T-helper 17 cell (primary cell): ENCODE measurements at places on chromosomes 7 and 10. TPM values are rescaled to one million over a fixed set of nuclear protein-coding genes. Genes with fewer than 3 reads are reported as not detected.

- no peak for DNase-seq
Measured at GRCh38 chr10:81414038-81414437, 461.0 kb upstream of the NRG3 start.

GRCh38 chr7:151017953-151018420 lies 6.3 kb downstream of the ATG9B start:
- peak; percentile 76 for DNase-seq

DNA sequence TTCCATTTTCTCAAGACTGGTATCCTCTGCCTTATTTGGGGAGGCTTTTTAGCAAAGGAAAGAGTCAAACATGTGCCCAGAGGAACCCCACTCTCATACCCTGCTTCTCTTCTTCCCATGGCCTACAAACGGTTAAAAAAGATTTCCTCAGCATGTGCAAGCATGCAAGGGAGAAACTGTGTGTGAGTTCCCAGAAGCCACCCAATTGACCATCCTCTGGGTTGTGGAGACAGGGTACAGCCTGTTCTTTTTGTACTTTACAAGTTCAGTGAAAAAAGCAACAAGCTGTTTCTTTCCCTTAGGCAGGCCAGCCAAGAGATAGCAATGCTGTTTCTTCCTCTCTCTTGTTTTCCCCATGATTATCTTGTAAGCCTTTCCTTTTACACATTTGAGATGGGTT lies 68.8 kb upstream of the MTPN start:
- DNase-seq: no peak

DNA sequence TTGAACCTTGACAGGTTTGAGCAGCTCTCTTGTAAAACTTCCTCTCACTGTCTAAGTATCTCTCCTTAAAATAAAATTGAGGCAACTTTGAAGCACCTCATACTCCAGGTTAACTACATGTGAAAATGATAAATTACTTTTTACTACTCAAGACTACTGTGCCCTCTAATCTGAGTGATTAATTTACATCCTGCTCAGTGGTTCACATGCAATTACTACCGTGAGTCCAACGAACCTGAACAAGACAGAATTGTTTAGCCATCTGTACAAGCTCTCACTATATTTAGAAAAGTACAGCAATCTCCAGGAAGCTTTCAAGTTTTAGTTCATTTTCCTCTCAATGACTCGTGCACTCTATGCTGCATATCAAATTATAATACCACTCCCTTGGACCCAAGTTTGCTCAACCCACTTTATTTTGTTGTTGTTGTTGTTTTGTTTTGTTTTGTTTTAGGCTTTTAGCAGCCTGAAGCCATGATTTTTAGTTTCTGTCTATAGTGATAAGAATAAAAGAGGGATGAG lies 21.2 kb downstream of the PDE1C start:
- no peak for DNase-seq

DNA sequence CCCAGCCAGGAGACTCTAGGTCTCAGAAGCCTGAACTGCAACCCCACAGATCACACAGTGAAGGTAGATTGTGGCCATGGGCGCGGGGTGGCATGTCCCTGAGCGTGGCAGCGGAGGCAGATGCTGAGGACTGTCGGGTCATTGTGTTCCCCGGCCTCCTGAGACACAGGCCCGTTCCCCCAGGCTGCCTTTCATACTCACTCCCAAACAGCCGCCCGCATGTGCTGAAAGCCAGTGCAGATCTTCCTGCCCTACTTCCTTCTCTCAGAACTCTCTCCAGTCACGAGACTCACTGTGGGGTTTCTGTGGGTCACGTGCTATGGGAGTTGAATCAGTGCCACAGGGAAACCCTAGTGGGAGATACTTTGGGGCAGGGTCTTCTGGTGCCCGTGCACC lies 48.0 kb downstream of the ZNF467 start:
- no peak for DNase-seq

DNA sequence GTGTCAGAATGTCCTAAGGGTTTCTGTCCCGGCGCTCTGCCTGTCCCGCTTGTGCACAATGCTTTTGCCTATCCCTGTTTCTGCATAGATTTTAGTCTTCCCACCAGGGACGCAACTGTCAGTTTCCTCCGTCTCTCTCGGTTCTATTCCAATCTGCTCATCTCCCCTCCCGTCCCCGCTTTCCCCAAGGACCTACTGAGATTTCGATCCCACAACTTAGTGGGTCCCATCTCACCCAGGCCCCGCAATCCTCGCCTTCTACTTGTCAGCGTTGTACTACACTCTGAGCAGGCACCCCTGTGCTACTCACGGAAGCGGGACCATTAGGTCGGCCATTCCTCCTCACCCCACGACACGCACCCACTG lies 519 bp upstream of the ZNF655 start:
- DNase-seq: no peak

DNA sequence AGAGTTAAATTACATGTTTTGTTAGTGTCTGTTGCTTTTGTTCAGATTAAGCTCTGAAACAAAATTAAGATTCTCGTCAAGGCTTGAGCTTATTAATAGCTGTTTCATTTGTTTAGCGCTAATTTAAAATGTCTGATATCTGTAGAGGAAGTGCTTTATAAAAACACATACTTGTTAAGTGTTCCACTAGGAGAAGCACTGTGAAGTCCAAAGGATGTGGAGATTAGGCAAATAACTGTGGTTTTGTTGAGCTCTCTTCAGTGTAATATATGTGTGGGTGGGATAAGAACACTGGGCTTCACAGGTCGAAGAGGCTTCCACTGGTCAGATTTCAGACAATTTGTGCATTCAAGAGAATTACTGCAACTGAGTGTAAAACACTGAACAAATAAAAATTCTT lies 242.0 kb downstream of the AUTS2 start:
- no peak for DNase-seq

DNA sequence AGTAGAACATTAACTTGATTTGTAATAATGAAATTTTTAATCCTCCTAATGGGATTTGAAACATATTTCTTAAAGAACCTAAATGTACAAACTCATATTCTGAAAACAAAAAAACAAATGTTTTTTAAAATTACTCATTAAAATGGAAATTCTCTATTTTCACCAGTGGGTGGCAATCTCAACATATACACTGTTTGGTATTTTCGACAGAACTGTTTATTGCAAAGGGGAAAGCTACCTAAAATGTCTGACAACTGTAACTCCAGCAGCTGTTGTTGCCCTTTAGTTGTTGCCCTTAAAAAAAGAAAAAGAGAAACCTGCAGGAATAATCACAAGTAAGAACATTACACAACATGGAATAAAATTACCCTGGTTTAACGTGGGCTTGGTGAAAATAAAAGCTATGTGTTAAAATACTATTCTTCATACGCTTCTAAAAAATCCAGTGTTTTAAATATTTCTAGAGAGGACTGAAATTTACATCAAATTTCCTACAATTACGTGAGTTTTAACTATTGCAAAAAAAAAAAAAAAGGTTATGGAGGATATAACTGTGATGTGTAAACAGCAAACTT lies 54.5 kb downstream of the COL1A2 start:
- DNase-seq: no peak

DNA sequence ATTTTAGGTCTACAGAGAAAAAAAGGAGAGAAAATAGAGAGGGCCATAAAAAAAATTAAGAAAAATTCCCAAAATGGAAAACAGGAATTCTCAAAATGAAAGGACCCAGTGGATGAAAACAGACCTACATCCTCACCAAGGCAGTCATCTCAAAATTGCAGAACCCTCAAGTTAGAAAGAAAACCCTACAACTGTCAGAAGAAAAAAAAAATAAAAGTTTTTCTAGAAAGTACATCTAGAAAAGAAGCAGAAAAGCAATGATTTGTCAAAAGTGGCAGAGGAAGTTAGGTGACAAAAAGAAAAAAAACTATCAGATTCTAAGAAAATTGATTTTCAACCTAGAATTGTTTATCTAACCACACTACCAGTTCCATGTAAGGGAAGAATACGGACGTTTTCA lies 167.6 kb upstream of the LRGUK start:
- DNase-seq: no peak

GRCh38 chr10:89481662-89482061 lies 53.7 kb downstream of the SLC16A12 start:
- DNase-seq: no peak

DNA sequence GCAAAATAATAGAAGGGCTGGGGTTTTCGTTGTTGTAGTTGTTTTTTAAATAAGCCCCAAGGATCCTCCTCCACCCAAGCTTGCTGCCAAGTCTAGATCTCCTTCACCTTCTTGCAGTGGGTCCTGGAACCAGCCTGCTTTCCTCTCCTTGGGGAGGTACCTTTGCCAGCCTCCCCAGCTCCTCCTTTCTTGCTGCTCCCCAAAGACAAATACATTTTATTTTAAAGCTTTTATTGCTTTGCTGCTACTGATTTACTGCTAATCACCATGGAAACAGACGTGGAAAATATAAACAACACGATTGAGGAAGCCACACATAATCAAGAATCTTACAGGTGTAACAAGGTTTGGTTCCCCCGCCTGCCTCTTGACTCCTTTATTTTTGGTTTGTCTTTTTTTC lies 17.4 kb upstream of the SLF2 start:
- no peak for DNase-seq

- DNase-seq: no peak
Measured at GRCh38 chr7:42380401-42380800, 143.4 kb upstream of the GLI3 start.

The GNGT1 gene
- total RNA-seq: not detected

The TMEM120A gene
- 21.7 TPM for total RNA-seq

The INMT gene
- total RNA-seq: 0.65 TPM

The CYP26A1 gene
- not detected for total RNA-seq

The SKAP2 gene
- 5.6 TPM for total RNA-seq

The PLAU gene
- total RNA-seq: not detected
